Occipital lobe (tissue), 3 donors: ENCODE measurements at places on chromosomes 6 and 20.

DNA sequence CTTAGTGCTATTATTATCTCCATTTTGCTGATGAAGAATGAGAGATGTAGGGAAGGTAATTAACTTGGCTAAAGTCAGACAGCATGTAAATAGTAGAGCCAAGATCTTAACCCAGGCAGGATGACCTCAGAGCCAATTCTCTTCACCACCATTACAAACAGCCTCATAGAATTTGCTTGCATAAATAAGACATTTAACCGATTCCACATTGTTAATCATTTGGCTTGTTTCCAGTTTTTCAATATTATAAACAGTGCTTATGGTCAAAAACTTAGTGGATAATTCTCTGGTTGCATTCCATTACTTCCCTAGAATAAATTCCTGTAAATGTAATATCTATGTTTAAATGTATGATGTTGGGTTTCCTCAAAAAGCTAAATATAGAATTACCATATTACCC, 19.1 kb upstream of the PRDM1 start:
- no peak for DNase-seq

- DNase-seq: no peak
Observed at GRCh38 chr6:89966228-89966544, 71.9 kb downstream of the GJA10 start.

DNA sequence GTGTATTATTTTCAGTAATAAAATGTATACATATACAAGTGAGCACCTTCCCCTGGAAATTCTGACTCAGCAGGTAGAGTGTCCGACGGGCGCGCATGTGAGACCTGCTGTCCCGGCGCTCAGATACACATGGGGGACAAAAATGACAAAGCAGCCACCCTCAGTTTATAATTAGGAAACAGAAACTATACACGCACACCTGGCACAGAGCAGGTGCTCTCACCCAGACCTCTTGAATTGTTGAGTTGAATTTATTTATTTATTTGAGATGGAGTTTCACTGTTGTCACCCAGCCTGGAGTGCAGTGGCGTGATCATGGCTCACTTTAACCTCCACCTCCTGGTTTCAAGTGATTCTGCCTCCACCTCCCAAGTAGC, 180.4 kb downstream of the ZDHHC14 start:
- no peak for DNase-seq

GRCh38 chr6:22028403-22029090, 268.3 kb downstream of the PRL start:
- no peak for DNase-seq

DNA sequence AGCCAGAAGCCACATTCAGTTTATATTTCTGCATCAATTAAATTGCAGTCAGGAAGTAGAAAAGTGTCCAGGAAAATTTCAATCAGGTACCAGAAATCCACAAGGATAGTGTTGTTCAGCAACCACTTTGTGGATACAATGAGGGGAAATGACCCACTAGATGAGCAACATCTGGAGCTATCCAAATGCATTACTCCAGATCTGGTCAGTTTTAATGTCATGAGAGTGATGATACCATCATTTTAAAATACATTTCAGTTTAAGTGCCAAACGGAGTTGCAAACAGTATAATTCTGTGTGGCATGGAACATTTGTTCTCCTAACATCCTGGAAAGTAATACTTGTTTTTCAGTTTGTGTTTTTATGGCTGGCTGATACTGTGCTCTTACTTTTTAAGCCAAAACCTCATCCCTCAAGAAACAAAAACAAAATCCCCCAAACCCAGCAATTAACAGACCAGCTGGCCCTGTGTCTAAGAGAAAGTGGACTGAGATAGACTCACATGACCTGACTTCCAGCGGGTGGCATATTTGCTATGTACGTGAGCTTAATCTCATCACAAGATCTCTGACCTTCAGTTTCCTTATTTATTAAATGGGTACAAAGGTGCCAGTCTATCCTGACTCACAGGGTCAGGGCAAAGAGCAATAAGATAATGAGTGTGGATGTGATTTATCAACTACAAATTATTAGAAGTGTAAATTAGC, 58.8 kb upstream of the CNKSR3 start:
- no peak for DNase-seq

- DNase-seq: no peak
Observed at GRCh38 chr20:45136911-45137310, 12.6 kb upstream of the WFDC12 start.

GRCh38 chr20:8400486-8400885, 268.4 kb downstream of the PLCB1 start:
- no peak for DNase-seq
